ENCODE measurements at places on chromosomes 12 and 14.

DNA sequence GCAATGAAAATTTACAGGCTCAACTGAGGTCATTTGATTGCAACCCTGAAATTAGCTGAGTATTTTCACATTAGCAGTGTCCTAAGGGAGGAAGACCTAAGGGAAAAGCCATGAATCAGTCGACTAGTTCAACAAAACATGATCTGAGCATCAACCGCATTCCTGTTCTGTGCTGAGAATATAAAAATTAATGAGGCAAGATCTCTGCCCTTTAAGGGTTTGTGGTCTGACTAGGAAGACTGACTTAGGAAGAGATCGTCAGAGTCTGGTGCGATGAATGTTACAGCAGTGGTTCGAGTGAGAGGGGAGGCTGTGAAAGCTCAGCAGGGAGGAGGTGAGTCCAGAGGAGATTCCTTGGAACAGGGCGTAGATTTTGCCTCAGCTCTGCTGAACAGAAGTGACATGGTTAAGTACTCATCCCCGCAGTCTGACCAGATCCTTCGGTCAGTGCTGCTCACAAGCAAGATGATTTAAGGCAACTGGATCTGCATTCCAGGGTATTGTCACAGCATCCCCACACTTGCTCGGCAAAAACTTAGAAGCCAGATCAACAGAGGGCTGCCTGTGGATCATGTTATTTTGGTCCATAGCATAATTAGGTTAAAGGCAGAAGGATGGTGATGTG, 49.6 kb downstream of the BMAL2 start:
- DNase-seq = no peak

- DNase-seq = no peak
These were observed 407.5 kb upstream of the CLEC14A start for GRCh38 chr14:38663382-38663781.

- no peak for DNase-seq
These were observed 18.2 kb downstream of the RPS6KL1 start for GRCh38 chr14:74904635-74905503.

DNA sequence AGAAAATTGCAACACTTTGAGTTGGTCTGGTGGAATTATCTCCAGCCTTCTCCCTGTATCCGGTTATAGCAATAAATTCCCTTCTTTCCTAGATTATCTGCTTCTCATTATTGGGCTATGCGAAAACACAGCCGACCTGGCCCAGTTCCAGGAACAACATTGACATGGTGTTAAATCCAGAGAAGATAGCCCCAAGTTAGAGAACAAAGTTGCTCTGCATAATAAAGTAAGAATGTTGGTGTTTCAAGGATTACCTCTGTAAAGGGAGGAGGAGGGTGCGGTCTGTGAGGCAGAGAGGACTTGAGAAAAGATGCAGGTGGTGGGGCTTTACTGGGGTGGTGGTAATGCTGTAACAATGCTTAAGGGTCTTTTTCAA, 12.1 kb downstream of the TCL1A start:
- no peak for DNase-seq

GRCh38 chr14:105141486-105142281, 26.9 kb downstream of the JAG2 start:
- DNase-seq = no peak

GRCh38 chr14:53619691-53620231, 336.9 kb downstream of the BMP4 start:
- DNase-seq = peak; percentile 78

GRCh38 chr14:77131871-77132486, 9.6 kb downstream of the ZDHHC22 start:
- no peak for DNase-seq

- DNase-seq = no peak
These were observed 513.0 kb upstream of the SEL1L start for GRCh38 chr14:82046512-82047226.

GRCh38 chr12:31759632-31760459, 31.0 kb upstream of the AMN1 start:
- DNase-seq = no peak

DNA sequence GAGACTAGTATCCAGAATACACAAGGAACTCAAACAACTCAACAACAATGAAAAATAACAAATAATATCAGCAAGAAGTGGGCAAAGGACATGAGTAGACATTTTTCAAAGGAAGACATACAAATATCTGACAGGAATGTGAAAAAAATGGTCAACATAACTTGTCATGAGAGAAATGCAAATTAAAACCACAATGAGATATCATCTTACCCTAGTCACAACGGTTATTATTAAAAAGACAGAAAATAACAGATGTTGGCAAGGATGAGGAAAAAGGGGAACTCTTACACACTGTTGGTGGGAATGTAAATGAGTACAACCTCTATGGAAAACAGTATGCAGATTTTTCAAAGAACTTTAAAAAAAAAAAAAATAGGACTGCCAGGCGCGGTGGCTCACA, 20.4 kb downstream of the VWF start:
- DNase-seq = no peak

- DNase-seq = no peak
These were observed 127.7 kb downstream of the TMEM30B start for GRCh38 chr14:61153431-61153830.

- no peak for DNase-seq
These were observed 194.5 kb downstream of the TSPAN9 start for GRCh38 chr12:3271639-3272038.

- DNase-seq = no peak
These were observed 1048.5 kb downstream of the SLC6A15 start for GRCh38 chr12:83864054-83864453.

DNA sequence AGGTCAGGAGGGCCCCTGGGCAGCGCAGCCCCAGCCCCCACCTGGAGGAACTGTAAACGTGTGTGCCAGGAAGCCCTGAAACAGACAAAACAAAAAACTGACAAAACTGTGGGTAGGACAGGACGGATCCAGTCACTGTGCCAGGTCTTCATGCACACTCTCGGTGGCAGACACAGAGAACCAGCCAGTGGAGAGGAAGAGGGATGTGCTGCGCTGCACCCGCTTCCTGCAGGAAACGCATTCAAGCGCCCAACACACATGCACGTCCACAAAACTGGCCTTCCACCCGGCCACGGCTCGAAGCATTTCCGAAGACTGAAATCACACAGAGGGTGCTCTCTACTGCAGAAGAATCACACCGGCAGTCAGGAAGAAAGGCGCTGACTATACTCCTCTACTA, 16.9 kb downstream of the BRF1 start:
- no peak for DNase-seq

DNA sequence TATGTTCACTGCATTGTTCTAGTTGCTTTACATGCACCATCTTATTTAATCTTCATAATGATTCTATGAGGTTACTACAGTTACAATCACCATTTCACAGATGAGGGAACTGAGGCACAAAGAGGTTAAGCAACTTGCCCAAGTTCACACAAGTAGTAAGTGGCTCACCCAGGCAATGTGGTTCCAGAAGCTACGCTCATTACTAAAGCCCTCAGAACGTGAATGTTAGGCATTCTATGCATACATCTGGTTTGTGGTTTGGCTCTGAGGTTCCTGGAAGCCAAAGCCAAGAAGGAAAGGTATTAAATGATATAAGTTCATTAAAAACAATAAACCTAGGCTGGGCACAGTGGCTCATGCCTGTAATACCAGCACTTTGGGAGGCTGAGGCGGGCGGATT, 14.4 kb upstream of the VRTN start:
- DNase-seq = peak; percentile 78

GRCh38 chr12:131869871-131870418, 24.5 kb upstream of the ULK1 start:
- DNase-seq = peak; percentile 27

- peak; percentile 48 for DNase-seq
These were observed 5.7 kb downstream of the WNT5B start for GRCh38 chr12:1634590-1635191.

GRCh38 chr12:12836571-12836970, 23.4 kb downstream of the DDX47 start:
- no peak for DNase-seq

DNA sequence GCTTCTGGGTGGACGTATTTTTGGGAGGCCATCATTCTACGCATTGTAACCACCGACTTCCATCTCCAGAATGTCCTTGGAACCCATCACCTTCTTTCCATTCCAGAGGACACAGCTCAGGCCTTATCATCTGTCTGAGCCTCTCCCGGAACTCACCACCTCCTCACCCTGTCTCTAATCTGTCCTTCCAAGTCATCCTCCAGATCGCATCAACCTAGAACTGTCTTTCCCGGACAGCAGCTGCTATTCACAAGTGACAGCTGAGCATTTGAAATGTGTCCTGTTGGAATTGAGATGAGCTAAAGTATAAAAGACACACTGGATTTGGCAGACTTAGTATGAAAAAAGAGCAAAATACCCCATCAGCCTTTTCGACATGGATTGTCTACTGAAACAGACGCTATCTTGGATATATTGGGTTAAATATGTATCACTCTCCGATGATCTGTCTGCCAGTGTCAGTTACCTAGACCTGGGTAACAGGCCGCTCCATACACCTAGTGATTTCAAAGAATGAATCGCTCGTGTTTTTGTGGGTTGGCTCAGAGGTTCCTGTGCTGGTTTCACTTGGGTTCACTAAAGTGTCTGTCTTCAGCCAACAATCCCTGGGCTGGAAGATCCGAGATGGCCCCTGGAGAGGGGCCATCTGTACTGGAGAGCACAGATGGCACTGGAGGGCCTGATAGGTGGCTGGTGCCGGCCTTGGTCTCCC, 104.4 kb upstream of the RFLNA start:
- no peak for DNase-seq

- DNase-seq = no peak
These were observed 70.3 kb downstream of the RNFT2 start for GRCh38 chr12:116808113-116809105.

GRCh38 chr12:84661786-84662185, 250.8 kb downstream of the SLC6A15 start:
- DNase-seq = peak; percentile 45

- no peak for DNase-seq
These were observed 113.3 kb upstream of the TMPO start for GRCh38 chr12:98402091-98402490.

- DNase-seq = no peak
These were observed 63.9 kb upstream of the VASH1 start for GRCh38 chr14:76697246-76697905.

- DNase-seq = no peak
These were observed 85.6 kb downstream of the DICER1 start for GRCh38 chr14:95071649-95072280.

DNA sequence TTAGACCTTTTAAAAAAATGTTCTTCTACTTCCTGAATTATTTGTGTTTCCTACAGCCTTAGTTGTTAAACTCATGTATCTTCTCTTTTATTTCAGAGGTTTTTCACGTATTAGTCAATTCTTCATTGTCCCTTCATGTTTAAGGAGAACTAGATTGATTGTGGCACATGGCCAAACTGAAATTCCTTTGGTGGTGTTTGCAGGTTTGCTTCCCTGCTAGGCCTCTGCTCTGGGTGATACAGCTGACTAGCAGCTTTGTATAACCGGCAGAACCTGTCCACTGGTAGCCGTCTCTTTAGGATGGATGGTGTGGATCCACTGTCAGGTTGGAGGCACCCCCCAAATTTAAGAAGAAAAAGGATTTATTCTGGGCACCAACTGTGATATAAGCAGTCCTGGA, 262.1 kb downstream of the FBXL14 start:
- DNase-seq = no peak

DNA sequence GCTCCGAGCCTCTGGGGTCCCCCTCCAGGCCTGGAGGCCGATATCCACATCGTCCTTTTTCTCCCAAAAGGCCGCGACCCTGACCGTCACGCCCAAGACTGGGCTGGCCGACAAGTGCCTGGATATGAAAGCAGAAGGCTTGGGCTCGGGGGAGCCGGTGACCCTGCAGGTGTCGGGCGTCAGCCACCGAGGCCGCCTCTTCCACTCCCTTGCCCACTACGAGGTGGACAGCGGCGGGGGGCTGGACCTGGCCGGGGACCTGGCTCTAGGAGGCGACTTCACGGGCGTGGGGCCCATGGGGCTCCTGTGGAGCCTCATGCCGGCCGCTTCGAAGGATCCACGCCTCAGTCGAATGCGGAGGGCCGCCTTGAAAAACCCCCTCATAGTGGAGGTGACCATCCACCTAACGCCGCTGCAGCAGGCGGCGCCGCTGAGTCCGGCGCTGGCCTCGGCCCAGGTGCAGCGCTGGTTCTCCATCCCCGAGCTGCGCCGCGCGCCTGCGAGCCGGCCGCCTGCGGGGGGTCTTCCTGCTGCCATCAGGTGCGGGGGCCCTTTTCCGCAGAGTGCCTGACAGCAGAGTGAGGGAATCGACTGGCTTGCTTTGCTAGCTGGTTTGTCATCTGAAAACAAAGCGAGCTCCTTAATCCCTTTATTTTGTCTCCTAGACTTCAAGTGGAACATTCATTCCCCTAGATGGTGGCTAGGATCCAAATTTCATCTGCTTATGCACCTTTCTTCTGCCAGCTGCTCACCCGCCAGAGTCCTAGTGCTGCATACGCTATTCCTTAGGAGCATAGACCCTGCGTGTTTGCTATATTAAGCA, 10.6 kb upstream of the DNAL1 start:
- no peak for DNase-seq

GRCh38 chr12:81874586-81874985, 115.4 kb upstream of the PPFIA2 start:
- DNase-seq = no peak

- DNase-seq = peak; percentile 47
These were observed 1.6 kb downstream of the TMEM121 start for GRCh38 chr14:105527826-105528585.

DNA sequence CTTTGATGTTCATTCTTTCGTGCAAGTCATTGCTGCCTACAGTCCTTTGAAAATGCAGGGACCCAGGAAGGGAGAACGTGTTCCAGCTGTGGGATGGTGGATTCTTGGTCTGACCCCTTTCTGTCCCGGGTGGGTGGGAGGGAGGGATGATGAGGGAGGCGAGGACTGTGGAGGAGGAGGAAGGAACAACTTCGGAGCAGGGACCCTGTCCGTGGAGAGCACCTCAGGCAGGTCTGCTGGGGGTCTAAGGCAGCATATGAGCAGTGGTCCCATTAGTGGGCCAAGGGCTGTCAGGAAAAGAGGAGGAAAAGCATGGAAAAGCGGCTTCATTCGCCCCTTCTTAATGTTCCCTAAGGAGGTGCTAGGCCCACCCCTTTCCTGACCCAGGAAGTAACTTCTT, 36.0 kb downstream of the CACNA2D4 start:
- DNase-seq = no peak

DNA sequence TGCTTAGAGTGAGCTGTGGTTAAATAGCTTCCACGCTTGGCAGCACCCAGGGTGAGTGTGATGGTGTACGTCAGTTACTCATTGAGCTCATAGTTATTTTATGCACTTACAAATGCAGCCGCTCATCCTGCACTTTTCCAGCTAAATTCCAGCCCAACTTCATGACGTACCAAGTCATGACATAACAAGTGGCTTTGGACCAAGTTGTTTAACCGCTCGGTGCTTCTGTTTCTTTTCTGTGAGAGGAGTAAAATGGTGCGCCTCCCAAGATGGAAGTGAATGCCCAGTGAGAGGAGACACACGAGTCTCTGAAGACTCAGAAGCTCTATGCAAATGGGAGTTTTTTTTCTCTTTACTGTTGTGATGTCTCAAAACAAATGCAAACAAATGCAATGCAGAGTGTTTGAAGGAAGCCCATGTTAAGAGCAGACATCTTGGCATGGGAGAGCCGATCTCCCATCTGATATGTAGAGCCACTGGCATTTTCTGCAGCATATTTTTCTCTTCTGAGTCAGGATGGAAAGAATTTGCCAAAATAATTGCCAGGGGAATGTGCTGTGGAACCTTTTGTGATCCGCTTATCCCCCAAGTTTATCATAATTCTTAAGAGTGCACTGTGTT, 72.2 kb downstream of the FBXW8 start:
- DNase-seq = no peak
